ENCODE measurements at places on chromosomes 4 and X. TPM values are rescaled to one million over a fixed set of nuclear protein-coding genes. Genes with fewer than 3 reads are reported as not detected.

Gene ADH1A
- not detected for total RNA-seq

Gene MAOB
- total RNA-seq, result 13.8 TPM

Gene DMD
- total RNA-seq, result 25.8 TPM

Gene RP2
- total RNA-seq, result 6.1 TPM

Gene ASB12
- not detected for total RNA-seq

Gene CNGA1
- total RNA-seq, result 2.0 TPM

Gene UGT2B15
- total RNA-seq, result not detected

Gene TMPRSS11D
- 72.4 TPM for total RNA-seq

Gene HEPH
- total RNA-seq, result 8.6 TPM

Gene ZNF141
- total RNA-seq, result 32.2 TPM

Gene TNIP3
- not detected for total RNA-seq

Gene MAGEA9B
- total RNA-seq, result not detected

Gene EGF
- total RNA-seq, result 0.74 TPM

Gene GABRE
- total RNA-seq, result 176 TPM

Gene AMBN
- total RNA-seq, result not detected

Gene SMS
- total RNA-seq, result 36.8 TPM

Gene FGF16
- total RNA-seq, result not detected

Gene SAGE1
- not detected for total RNA-seq

Gene DIPK2B
- 22.1 TPM for total RNA-seq

Gene TIMM8A
- total RNA-seq, result 5.6 TPM

Gene CXCL11
- not detected for total RNA-seq

Gene CXorf65
- total RNA-seq, result not detected

Gene PORCN
- 15.7 TPM for total RNA-seq

Gene OGT
- total RNA-seq, result 173 TPM

Gene NRK
- 0.49 TPM for total RNA-seq

Gene FGFR3
- total RNA-seq, result 96.5 TPM

Gene ENPEP
- 5.2 TPM for total RNA-seq

Gene HHIP
- 0.25 TPM for total RNA-seq

Data from vagina (tissue), 2 donors.